Left lung (tissue), 14 donors: ENCODE measurements at places on chromosomes 4 and X. TPM values are rescaled to one million over a fixed set of nuclear protein-coding genes. Genes with fewer than 3 reads are reported as not detected.

TEX13C gene
- total RNA-seq: not detected

SCD5 gene
- 12.5 TPM for total RNA-seq

RAB9B gene
- total RNA-seq: 0.93 TPM

CCNI gene
- 257 TPM for total RNA-seq

SORBS2 gene
- 50.8 TPM for total RNA-seq

CLCN4 gene
- 7.8 TPM for total RNA-seq

KLHL34 gene
- total RNA-seq: not detected
